ENCODE measurements at places on chromosomes 11 and 22. TPM values are rescaled to one million over a fixed set of nuclear protein-coding genes. Genes with fewer than 3 reads are reported as not detected.

- peak; percentile 59 for DNase-seq
These were observed 8.2 kb downstream of the UPB1 start for GRCh38 chr22:24503137-24503842.

GAB4 gene
- 0.23 TPM for total RNA-seq

DNA sequence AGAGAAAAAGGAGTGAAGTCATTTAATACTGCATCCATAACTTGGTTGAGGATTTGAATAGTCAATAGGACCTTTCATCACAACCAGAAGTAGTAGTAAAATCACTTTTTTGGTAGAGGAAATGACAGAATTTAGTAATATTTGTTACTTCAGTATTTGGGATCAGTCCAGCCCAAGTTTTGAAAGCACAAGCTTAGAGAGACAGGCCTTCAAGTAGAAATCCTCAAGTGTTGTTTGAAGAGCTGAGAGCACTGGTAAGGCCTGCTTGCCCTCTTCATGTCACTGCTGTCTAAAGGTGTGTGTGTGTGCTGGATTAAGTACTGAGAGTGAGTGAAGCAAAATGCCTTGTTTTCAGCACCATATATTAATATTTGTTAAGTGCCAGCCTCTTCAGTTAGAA, 137.3 kb downstream of the WNT11 start:
- DNase-seq: no peak

DNA sequence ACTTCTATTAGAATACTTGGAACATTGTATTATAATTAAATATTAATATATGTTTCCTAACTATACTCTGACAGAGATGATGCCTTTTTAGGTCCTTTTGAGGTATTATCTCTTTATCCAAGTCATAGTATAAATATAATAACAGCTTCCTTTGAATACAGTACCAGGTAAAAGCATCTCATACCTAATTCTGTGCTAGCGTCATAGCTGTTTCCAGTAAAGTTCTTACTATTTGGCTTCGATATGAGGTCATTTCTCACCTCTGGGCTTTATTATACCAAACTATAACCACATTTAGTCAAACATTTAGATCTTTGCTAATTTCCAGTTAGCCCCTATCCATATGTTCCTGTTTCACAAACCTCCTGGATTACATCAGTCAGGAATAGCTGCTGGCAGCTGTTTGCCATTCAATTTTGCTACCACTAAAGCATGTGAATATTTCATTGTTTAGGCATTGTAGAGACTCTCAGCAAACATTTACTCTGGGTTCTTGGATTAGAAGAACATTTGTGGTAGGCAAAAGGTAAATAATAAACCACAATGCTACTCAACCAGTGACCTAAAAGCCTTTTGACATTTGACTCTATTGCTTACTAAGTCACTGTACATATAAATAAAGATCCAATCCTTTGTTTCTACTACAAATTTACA, 255.1 kb downstream of the TTC28 start:
- DNase-seq: no peak

DNA sequence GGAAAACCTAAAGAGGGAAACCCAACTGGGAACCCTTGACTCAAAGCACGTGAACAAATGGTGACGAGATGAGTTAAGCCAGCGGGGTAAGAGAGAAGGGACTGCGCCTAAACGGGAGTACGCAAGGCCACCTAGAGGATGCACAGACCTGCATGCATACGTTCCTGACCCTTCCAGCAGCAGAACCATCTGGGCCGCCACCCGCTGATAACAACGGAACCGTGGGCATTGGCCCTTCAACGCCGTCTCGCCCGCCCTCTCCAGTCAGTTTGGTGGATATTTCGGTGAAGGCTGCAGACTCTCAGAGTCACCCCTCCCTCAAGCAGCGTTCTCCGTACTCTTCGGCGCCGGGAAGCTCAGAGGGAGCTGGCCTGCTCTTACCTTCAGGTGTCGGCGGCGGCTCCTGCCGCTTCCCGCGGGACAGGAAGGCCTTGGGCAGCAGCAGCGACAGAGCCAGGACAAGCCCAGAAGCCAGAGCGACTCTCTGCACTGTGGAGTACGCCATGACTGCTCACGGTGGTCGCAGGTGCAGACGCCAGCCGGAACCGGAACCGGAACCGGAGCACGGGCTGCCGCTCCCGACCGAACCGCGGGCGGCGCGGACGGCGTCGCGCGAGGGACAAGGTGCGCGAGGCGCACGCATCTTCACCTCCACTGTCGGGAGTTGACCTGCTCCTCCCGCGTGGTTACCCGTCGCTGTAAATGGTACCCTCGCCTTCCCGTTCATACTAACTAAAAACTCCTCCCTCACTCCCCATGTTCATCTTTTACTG, at the start of gene RIC3:
Gene RIC3, minus strand, starts transcription at position 541 of the 773 bp plus-strand sequence. Its CDS starts 36 bp downstream, at position 505.
- peak; percentile 53 for DNase-seq

IFITM10 gene
- 49.2 TPM for total RNA-seq

C1QTNF5 gene
- total RNA-seq: 14.6 TPM

FGF19 gene
- not detected for total RNA-seq

ROM1 gene
- total RNA-seq: 5.4 TPM

GRCh38 chr11:76658231-76658630, 12.3 kb downstream of the LRRC32 start:
- DNase-seq: no peak

- DNase-seq: peak; percentile 40
These were observed 4.7 kb downstream of the C11orf21 start for GRCh38 chr11:2296913-2297622.

- DNase-seq: no peak
These were observed 22.8 kb downstream of the PPARA start for GRCh38 chr22:46173152-46173551.

DNA sequence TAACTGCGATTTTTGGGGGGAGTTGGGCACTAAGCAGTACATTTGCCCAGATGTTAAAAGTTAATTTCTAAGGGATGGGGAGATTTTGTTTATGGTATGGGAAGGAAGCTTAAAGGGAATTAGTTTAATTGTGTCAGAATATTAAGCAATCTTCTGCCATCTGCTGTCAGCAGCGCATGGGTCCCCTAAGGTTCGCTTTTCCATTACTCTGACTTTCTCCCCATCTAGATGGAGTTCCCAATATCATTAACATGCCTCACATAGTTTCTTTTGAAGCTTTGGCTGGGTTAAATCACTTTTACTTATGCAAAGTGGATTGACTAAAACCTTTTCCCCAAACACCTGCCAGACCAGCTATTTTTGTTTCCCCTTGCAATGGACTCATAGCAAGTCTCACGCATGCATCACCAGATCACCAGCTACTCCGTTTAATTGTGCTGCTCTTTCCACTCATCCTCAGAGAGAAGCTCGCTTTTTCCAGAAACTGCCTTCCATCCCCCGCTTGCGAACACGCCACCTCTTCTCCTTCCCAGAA, 172.7 kb downstream of the FAT3 start:
- no peak for DNase-seq

- DNase-seq: no peak
These were observed 19.6 kb upstream of the TBCEL start for GRCh38 chr11:121004206-121004840.

DNA sequence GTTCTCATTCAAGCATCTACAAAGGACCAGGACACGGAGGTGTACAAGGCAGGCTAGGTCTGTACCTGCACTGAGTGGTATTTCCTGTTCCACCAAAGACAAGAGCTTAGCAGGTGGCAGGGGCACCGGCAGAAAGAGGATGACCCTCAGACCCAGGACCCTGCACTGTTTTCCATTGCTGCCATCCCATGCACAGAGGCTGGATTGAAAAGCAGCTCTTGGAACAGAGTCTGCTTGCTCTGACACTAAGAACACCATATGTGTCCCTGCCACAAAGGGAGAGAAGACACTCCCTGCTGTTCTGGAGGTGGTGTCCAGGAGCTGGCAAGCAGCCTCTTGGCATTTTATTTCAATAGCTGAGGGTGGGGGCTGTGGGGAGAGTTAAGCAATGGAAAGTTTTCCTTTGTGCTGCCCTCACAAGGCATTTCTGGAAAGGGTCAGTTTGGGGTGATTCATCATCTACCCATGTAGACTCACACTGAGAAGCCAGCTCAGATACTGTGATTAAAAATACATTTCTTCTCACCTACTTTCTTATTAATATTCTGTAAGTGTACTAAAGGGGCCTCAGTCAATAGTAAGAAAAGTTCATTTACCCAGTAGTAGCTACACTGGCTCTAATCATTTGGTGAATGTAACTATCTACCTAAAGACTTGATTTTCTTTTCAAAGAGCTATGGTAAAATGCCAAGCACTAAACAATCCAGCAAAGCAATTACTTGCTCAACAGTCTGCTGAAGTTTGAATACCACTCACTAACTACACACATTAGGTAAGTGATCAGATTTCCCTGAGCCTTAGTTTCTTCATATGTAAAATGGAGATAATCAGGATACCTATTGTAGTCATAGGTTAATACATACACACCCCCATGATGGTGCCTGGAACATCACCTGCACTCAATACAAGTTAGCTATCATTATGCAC, 55.2 kb downstream of the SLC1A2 start:
- DNase-seq: peak; percentile 88

RASGRP2 gene
- 23.3 TPM for total RNA-seq

DNA sequence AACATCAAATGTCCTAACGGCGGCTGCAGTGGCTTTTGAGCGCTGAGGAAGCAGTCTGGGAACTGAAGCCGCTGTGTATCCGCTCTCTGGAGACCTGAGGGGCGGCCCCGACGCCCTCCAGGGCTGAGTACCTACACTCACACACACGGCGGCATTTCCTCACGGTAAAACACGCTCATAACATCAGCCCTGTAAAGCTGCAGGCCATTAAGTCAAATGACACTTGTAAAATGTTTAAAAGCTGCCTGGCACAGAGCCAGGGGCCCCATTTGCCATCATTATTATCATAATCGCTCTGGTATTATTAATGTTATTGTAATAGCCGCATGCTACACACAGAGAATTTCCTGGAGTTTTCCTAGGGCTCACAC, 5.1 kb downstream of the CARS1 start:
- no peak for DNase-seq

DNA sequence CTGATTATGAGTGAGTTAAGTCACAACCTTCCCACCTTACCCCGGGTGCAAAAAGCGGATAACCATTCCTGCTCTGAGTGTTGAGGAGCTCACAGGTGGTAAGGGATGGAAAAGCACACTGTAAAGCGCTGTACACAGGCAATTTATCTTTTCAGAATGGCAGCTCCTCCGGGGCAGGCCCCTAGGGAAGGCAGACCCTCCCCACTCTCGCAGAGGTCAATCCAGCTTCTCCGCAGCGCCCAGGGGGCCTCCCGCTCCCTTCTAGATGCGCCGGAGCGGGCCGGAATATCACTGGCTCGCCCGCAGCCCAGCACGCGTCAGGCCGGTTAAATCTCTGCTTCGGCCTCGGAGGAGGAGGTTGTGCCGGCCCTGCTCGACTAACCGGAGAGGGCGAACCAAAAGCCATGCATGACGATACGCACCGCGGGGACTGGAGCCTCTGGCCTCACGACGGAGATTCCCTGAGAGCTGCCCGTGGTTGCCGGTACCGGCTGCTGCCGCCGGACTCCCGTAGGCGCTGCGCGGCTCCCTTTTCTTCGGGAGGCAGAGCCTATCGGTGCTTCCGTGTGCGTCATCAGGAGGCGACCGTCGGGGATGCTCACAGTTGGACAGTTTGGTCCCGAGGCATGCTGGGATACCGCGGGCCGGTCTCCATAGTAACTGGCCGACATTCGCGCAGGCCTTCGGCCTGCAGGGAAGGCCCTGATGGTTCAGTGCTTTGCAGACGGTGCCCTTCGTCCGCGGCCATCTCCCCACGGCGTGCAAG, at the start of gene BRMS1:
Gene BRMS1, minus strand, starts transcription at position 555 of the 766 bp plus-strand sequence. CDS start 2,870 bp downstream, outside the sequence.
- peak; percentile 98 for DNase-seq

GRCh38 chr22:20428496-20429253, 8.9 kb downstream of the SCARF2 start:
- no peak for DNase-seq

DNA sequence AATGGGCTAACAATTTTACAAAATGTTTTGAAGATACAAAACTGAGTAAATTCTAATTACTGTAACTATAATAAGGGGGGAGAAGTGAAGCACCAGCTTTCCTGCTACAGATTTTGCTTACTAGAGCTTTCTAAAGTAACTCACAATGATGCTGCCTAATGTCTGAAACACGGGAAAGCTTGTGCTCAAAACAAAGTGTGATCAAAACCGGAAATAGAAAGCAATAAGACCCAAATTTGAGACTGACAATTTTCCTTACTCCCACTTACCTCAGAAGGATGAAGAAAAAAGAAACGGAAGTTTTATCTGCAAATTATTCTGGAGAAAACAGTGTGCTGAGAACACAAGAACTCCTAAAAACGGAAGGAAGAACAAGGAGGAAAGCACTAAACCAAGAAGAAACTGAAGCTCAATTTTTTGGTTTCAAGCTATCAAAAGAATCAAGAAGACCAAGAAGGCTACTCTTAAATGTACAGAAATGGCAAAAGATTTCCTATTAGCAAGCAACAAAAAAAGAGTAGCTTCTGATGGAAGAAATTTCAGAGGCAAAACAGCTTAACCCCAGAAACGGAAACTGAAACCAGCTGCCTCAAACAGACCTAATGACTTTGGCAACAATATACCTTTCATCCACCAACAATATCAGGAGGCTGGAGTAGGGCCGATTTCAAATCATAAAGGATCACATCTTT, 33.4 kb downstream of the AMBRA1 start:
- no peak for DNase-seq

SORL1 gene
- total RNA-seq: 134 TPM

OR51G2 gene
- total RNA-seq: not detected

DNA sequence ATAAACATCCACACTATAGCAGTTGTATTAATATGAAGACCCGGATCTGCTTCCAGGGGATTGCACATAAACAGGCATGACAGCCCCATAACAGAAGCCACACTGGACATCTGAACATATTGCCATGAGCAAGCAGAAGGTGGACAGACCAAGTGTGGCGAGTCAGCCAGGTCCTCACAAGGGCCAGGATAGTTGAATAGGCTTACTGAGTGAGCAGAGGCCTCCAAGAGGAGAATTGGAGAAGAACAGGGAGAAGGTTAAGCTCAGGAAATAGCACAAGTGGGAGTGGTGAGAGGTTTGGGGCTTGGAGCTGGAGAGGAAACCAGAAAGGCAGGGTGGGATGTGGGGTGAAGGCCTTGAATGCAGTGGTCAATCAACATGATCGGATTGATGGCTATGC, 10.8 kb downstream of the SLC35C1 start:
- no peak for DNase-seq

DNA sequence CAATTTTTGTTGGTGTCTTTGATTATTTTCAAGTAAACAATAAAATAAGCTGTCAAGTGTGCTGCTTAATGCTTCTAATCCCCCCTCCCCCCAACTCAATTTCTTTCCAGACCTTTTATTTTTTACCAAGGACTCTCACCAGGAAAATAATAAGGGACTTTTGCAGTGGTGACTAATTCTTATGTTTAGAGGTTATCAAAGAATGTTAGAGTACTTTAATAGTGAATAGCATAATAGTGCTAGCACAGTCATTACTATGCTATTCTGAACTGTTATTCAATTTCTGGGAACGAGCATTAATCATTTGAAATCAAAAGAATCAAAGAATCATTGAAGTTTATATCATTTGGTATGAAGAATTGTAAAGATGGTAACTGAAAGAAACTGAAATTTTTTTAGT, 251.4 kb downstream of the DDX10 start:
- DNase-seq: no peak

- DNase-seq: no peak
These were observed 25.8 kb downstream of the ARVCF start for GRCh38 chr22:19990609-19991394.

OR52H1 gene
- total RNA-seq: 0.73 TPM

GRCh38 chr11:13772223-13773046, 104.0 kb downstream of the FAR1 start:
- DNase-seq: no peak
